ENCODE measurements at places on chromosomes 2 and 18. TPM values are rescaled to one million over a fixed set of nuclear protein-coding genes. Genes with fewer than 3 reads are reported as not detected.

The LONRF2 gene
- not detected for total RNA-seq

The DNAJC27 gene
- 1.3 TPM for total RNA-seq

The CNDP1 gene
- total RNA-seq: not detected

The KLHL14 gene
- not detected for total RNA-seq

The AQP12A gene
- not detected for total RNA-seq

The ANKRD23 gene
- 0.56 TPM for total RNA-seq

The NETO1 gene
- total RNA-seq: not detected

The GRHL1 gene
- total RNA-seq: 33.9 TPM
